Right atrium auricular region (tissue), 2 donors: ENCODE measurements at places on chromosomes 1 and 21.
A peak's percentile ranks its signal among the peaks of the same experiment; 100 is the strongest.

GRCh38 chr1:160779626-160780397, 16.2 kb upstream of the LY9 start:
- DNase-seq: no peak
- no peaks in the 10 kb centered on the region for H3K27me3 ChIP-seq
- H3K27ac ChIP-seq: no peak overlapping the region
- H3K36me3 ChIP-seq: no peaks in the 10 kb centered on the region
- H3K4me1 ChIP-seq: no peaks in the 10 kb centered on the region
- no peak overlapping the region for H3K4me3 ChIP-seq

DNA sequence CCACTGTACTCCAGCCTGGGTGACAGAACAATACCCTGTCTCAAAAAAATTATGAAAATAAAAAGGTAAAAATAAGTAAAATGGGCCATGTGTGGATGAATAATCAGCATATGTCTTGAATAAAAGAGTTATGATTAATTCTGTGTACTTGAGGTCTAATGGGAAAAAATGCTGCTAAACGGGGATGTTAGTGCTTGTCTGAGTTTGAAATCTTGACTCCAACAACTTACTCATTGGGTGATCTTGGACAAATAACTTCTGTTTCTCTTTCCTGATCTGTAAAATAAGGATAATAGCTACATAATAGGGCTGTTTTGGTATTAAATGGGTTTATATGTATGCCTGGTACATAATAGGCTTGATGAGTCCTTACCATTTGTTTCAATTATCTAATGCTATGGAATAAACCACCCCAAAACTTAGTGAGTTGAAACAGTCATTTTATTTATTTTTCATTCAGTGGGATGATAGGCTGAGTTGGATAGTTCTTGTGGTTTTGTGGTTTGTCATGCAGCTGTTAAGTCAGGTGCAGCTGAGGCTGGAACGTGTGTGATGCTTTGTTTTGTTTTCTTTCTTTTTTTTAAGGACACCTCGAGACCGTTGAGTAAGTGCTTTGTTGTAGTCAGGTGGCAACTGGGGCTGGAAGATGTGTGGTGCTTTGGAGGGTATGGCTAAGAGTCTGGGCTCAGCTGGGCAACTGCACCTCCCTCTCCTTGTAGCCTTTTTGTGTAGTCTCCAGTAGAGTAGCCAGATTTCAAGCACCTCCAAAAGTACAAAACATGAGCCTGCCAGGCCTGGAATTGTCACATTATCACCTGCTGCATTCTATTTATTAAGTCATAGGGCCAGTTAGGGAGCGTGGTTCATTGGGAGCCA, 4.9 kb downstream of the MDM4 start:
- peaks cover 8% of the 10 kb centered on the region for H3K36me3 ChIP-seq
- DNase-seq: no peak
- H3K27ac ChIP-seq: no peak overlapping the region
- peaks cover 40% of the 10 kb centered on the region for H3K4me1 ChIP-seq
- H3K27me3 ChIP-seq: no peaks in the 10 kb centered on the region

DNA sequence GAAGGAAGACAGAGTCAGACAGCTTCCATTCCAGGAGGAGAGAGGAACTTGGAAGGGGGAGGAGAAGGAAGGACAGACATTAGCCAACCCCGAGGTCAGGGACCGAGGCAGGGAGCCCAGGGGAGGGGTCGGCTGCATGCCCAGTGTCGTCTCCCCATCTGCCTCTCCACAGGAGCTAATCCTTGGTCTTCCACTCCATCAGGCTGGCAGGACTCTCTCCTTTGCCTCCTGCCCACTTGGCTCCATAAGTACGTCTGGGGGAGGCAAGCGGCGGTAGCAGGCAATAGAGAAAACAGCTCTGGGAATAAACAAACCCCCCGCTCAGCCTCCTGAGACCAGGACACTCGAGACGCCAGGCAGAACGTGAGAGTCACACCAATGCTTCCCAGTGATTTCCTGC, 71.3 kb downstream of the GRIK3 start:
- no peaks in the 10 kb centered on the region for H3K4me1 ChIP-seq
- no peak overlapping the region for H3K27ac ChIP-seq
- H3K4me3 ChIP-seq: no peak overlapping the region
- H3K36me3 ChIP-seq: no peaks in the 10 kb centered on the region

DNA sequence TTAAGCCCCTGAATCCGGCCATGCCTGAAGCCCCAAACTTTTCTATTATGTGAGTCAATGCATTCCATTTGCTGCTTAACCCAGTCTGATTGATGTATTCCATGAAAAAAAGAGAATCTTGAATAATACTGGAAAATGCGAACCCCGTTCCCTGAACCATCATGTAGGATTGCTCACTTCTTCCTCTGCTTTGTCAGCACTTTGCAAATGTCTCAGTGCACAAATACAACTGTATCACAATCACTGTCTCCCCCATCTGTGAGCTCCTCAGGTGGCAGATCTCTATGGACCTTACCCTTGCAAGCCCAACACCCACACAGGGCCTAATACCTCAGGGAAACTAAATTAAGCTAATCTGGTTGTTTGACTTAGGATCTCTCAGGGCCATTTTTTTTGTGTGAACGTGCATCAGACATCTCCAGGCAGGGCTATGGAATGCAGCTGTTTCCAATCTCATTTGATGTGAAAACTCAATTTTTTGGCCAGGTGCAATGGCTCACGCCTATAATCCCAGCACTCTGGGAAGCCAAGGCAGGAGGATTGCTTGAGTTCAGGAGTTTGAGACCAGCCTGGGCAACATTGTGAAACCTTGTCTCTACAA, 2.1 kb upstream of the RCAN3 start:
- no peak for DNase-seq
- no peak overlapping the region for H3K4me3 ChIP-seq
- H3K36me3 ChIP-seq: no peaks in the 10 kb centered on the region

DNA sequence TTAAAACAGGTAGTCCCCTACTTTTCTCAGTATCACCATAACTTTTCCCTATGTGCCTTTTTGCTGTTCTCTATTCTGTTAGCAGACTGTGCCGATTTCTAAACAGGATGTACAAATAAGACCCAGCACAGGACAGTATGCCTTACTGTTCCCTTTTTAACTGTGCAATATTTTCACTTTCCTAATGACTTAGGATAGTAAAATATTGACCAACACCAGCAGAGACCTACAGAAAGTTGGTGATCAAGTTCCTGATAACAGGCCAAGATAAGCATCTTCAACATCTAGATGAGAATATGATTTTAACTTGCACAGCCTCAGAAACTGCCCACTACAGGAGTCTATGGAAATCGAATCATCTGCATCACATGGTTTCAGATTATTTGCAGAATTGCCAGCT, 42.0 kb downstream of the ADSS2 start:
- no peak overlapping the region for H3K4me3 ChIP-seq
- no peaks in the 10 kb centered on the region for H3K4me1 ChIP-seq
- H3K36me3 ChIP-seq: peaks cover 54% of the 10 kb centered on the region
- H3K27me3 ChIP-seq: no peaks in the 10 kb centered on the region

- no peak overlapping the region for H3K27ac ChIP-seq
- H3K4me1 ChIP-seq: no peaks in the 10 kb centered on the region
- no peaks in the 10 kb centered on the region for H3K36me3 ChIP-seq
- no peak overlapping the region for H3K4me3 ChIP-seq
- no peak for DNase-seq
- no peaks in the 10 kb centered on the region for H3K27me3 ChIP-seq
These were observed 102.3 kb upstream of the CLDN14 start for GRCh38 chr21:36582271-36582670.

DNA sequence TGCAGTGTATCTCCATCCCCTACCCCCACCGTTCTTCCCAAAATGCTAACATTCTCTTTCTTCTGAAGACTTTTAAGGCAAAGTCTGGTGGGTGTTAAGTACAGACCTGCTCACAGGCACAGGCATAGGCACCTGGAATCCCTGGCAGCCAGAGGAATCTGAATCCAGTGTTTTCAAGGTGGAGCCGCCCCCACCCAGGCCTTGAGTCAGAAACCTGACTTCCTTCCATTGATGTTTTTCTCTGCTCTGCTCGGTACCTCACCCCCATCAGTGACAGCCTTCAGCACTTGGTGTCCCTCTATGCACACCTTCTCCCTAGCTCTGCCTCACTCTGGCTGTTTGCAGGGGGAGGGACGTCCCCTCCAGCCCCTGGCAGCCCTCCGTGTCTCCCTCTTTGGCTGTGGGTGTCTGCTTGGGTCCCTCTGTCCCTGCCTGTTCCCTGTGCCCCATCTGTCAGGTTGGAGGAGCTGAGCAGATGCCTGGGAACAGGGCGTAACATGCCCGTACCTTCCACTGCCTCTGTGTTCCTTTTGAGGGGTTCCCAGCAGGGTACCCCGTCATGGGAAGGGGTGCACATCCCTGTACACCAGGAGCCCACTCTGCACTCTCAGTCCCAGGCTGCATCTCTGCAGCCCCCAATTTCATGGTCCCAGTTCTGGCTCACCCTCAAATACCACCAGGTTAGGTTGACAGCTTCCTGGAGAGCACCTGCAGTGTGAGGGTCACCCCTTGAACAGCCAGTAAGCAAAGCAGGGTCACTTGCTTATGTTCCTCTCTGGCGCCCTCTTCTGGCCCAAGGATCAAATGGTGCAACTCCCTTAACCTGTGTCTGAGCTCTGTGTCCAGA, 6.7 kb downstream of the NCDN start:
- peaks cover 27% of the 10 kb centered on the region for H3K36me3 ChIP-seq
- H3K4me1 ChIP-seq: peaks cover 22% of the 10 kb centered on the region
- no peaks in the 10 kb centered on the region for H3K27me3 ChIP-seq
- no peak overlapping the region for H3K27ac ChIP-seq
- DNase-seq: peak; percentile 79

DNA sequence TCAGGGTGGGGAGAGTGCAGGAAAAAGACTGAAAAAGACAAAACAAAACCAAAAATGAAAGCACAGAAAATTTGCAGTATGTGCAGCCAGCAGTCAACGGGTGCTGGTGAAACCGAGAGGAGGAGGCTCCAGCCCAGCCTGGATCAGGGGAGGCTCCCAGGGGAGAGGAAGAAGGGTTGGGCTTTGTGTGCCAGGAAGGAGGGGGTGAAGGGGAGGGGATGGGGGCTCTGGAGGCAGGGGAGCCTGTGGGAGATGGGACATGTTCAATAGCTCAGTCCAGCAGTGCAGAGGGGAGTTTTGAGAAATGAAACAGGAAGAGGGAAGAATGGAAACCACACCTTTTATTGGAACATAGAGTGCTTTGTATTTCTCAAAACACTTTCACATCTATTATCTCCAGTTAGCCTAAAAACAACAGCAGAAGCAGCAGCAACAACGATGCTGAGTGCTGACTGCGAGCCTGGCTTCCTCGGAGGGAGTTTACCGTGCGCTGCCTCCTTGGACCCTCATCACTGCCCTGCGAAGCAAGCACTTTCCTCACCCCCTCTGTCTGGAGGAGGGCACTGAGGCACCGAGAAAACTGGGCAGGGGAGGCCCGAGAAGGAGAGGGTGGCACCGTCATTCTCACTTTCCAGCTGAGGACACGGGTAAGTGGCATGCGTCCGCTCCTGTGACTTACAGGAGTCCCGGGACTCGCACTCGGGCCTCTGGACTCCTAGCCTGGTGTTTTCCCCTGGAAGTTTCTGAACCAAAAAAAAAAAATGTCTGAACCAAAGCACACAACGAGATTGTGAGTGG, 62.9 kb downstream of the MDM4 start:
- no peaks in the 10 kb centered on the region for H3K27me3 ChIP-seq
- no peak overlapping the region for H3K27ac ChIP-seq
- no peaks in the 10 kb centered on the region for H3K36me3 ChIP-seq

- no peaks in the 10 kb centered on the region for H3K27me3 ChIP-seq
- H3K4me3 ChIP-seq: no peak overlapping the region
- DNase-seq: no peak
- peaks cover 18% of the 10 kb centered on the region for H3K4me1 ChIP-seq
- H3K36me3 ChIP-seq: peaks cover 4% of the 10 kb centered on the region
- peak overlapping the region; percentile 87 for H3K27ac ChIP-seq
These were observed 22.7 kb downstream of the NDUFS5 start for GRCh38 chr1:39048745-39049370.

DNA sequence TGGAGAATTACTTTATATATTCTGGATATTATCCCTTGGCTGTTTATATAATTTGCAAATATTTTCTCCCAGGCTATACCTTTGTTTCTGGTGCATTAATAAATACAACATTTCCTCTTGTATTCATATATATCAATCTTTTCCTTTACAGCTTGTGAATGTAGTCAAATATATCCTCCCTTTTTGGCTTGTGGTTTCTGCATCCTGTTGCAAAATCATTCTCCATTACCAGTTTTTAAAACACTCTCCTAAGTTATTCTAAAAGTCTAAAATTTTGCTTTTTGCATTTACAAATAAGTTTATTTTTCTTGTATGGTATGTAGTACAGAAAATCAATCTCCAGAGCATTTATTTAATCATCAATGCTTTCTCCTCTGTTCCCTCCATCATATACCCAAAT, 909.4 kb downstream of the ADGRL2 start:
- no peak for DNase-seq
- H3K27ac ChIP-seq: no peak overlapping the region
- no peaks in the 10 kb centered on the region for H3K36me3 ChIP-seq
- H3K27me3 ChIP-seq: no peaks in the 10 kb centered on the region

DNA sequence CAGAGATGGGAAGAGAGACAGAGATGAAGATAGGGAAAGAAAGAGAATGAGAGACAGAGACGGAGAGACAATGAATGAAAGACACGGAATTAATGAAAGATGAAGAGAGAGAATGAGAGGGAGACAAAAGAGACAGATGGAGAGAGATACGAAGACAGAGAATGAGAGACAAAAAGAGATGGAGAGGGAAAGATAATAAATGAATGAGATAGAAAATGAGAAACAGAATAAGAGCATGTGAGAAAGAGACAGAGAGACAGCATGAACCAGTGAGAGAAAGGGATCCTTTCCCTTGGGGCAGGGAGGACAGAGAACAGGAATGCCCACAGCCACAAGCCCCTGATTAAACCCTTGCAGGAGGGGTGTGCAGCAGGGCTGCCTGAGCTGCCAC, 5.3 kb upstream of the WNT9A start:
- no peak overlapping the region for H3K27ac ChIP-seq
- no peaks in the 10 kb centered on the region for H3K36me3 ChIP-seq
- H3K4me3 ChIP-seq: no peak overlapping the region
- no peaks in the 10 kb centered on the region for H3K27me3 ChIP-seq
- no peaks in the 10 kb centered on the region for H3K4me1 ChIP-seq

- no peak overlapping the region for H3K4me3 ChIP-seq
- no peaks in the 10 kb centered on the region for H3K27me3 ChIP-seq
- H3K27ac ChIP-seq: peak overlapping the region; percentile 56
- no peaks in the 10 kb centered on the region for H3K4me1 ChIP-seq
- H3K36me3 ChIP-seq: no peaks in the 10 kb centered on the region
These were observed 388.2 kb downstream of the USP25 start for GRCh38 chr21:16117851-16118590.

GRCh38 chr1:4931486-4931885, 277.1 kb downstream of the AJAP1 start:
- H3K36me3 ChIP-seq: no peaks in the 10 kb centered on the region
- no peaks in the 10 kb centered on the region for H3K27me3 ChIP-seq
- H3K4me1 ChIP-seq: no peaks in the 10 kb centered on the region
- H3K4me3 ChIP-seq: no peak overlapping the region
- no peak overlapping the region for H3K27ac ChIP-seq

GRCh38 chr1:117673405-117673804, 67.6 kb downstream of the TENT5C start:
- no peaks in the 10 kb centered on the region for H3K4me1 ChIP-seq
- H3K27me3 ChIP-seq: no peaks in the 10 kb centered on the region

- H3K27me3 ChIP-seq: no peaks in the 10 kb centered on the region
- peaks cover 4% of the 10 kb centered on the region for H3K36me3 ChIP-seq
- H3K4me1 ChIP-seq: no peaks in the 10 kb centered on the region
- H3K4me3 ChIP-seq: no peak overlapping the region
These were observed 292.7 kb downstream of the SDCCAG8 start for GRCh38 chr1:243548516-243548915.
